Ureter (tissue), 1 donor: ENCODE measurements at places on chromosomes 3 and 15. TPM values are rescaled to one million over a fixed set of nuclear protein-coding genes. Genes with fewer than 3 reads are reported as not detected.

Gene STX19
- total RNA-seq: not detected

Gene CX3CR1
- total RNA-seq: 1.5 TPM

Gene SLC22A13
- total RNA-seq: 0.68 TPM

Gene ZNF639
- 32.7 TPM for total RNA-seq

Gene RTP3
- not detected for total RNA-seq

DNA sequence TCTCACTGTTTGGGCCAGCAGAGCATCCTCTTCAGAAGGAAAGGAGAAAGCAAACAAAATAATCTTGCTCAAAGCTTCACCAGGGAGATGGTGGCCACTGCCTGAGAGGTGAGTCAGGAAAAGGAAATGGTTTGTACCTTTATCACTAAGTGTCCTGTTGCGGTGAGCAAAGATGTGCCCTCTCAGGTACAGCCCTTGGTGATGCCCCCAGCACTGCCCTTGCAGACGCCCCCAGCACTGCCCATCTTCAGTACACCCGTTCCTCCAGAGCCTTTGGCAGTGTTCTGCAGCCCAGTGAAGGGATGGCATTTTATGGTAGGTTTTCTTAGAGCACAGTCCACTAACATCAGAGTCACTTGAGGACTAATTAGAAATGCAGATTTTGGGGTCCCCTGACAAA, 92.3 kb downstream of the ZNF621 start:
- no peak for DNase-seq

DNA sequence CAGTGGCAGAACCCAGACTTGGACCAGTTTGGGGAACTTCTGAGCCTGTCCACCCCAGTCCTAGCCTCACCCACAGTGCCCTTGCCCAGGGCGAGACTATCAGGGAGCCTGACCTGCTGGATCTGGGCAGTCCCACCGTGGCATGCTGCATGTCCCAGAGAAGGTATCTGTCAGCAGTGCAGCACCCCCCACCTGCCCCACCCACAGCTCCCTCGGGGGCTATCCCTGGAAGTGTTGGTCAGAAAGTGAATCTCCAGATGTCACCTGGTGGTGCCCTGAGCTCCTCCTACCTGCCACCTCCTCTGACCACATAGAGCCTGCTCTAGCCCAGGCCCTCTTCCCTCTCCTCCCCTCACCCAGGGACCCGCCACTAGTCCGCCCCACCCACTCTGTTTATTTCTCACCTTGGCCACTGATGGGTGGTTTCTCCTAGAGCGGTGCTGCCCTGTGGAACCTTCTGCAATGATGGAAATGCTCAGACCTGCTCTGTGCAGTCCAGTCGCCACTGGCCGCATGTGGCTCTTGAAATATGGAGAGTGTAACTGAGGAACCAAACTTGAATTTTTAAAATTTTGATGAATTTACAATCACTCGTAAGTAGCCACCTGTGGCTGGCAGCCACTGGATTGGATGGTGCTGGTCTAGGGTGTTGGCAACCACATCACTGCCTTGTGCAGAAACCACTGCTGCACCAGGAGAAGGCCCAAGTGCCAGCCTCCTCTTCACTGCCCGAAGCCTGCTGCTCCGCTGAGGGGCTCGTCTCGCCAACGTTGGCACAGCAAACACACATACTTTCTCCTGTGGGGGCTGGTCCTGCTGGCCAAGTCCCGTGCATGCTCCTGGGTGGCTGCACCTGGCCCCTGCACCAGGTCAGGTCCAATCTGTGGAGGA, 13.1 kb downstream of the HDAC11 start:
- DNase-seq: no peak

DNA sequence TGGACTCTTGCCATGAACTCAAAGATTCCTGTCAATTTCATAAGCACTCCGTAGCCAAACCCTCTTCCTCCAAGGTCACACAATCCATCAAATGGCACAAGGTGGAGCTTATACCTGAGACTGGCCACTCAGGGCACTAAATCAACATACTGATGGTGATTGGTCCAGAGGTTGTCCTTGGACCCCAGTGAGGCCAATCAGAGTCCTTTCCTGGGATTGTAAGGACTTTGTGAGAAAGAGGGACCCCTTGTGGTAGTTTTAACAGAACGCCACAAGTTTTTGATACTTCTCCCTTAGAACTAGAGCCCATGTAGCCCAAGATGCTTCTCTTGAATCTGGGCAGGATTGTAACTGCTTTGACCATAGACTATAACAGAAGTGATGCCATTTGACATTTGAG, 44.4 kb upstream of the LARS2 start:
- no peak for DNase-seq

- no peak for DNase-seq
Measured at GRCh38 chr3:168497741-168498140, 402.0 kb upstream of the GOLIM4 start.

DNA sequence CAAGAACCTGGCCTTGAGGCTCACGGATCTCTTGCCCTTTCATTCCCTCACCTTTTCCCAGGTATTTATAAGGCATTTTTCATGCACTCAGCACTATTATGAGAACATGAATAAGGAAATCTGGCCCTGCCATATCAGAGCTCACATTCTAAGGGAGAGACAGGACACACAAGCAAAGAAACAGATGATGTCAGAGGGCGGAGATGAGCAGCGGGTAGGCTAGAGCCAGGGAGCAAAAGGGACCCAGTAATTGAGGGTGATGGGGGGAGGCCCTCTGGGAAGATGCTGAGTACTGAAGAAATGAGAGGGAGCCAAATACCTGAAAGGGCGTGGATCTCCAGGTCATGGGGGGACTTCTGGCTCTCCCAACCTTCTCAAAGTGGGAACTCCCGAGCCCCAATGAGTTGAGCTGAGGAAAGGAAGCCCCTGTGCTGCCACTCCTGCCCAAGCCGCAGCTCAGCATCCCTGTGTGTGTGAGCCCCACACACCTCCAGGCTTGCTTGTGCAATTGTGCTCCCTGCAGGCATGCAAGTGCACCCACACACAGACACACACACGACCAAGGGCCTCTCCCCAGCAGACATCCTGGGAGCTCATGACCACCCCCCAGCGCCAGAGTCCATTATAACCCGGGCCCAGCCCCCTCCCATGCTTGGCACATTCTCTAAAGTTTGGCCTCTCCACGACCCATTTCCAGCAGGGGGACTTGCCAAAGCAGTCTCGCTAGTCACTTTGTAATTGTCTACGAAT, 81.4 kb upstream of the PXYLP1 start:
- no peak for DNase-seq

DNA sequence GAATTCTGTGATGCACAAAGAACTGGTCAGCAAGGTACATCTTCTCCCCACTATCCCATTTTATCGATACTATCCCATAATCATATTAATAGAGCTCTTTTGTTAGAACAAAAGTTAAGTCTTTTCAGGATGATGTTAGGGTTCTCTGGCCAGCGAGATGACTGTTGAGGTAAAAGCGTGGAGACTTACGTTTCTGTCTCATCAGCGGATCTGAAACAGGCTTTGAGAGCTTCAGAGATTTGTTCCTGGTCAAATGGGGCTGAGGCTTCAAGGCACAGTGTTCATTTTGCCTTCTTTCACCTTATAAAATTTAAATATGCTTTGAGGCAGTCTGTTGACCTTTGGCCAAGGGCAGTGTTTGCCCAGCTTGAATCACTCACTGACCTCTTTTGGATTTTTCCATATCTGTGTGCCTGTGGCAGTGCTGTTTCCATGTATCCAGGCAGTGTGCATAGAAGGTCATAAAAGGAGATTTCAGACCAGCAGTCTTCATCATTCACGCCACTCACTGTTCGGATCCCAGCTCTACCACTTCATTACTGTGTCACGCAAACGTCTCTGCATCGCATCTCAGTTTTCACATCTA, 3.1 kb downstream of the ADAMTSL3 start:
- no peak for DNase-seq

GRCh38 chr3:135897715-135898114, 67.8 kb upstream of the PPP2R3A start:
- no peak for DNase-seq

- no peak for DNase-seq
Measured at GRCh38 chr15:54273928-54274327, 295.7 kb downstream of the UNC13C start.

GRCh38 chr3:89395996-89396395, 288.6 kb downstream of the EPHA3 start:
- no peak for DNase-seq

DNA sequence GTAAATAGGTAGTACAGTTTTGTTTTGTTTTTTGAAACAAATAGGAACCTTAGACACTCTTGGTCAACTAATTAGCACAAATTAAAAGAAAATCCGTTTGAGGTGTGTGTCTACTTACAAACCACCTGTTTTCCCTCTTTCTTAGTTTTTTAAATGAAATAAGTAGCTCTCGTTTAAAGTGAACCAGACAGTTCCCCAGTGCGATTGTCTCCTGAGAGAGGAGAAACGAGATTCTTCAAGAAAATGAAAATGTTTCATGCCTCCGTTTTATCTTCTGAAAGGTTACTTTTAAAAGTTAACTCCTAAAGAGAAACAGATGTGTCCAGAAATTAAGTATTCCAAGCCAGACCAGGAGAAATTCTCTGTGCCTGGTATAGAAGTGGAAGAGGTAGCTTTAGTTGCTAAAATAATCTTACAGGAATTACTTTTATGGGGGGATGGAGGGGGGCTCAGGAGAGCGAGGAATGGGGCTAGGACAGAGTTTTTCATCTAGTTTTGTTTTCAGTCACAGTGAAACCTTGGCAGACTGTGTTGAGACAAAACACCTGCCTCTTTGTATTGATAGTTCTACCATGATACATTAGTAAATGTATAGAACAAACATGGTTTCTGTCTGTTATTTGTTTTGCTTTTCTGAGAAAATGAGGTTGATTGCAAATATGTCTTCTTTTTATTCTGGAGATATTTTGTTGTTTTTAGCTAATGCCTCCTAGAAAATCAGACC, 155.1 kb upstream of the CNTN4 start:
- no peak for DNase-seq

- DNase-seq: peak; percentile 34
Measured at GRCh38 chr15:77030048-77030927, 35.4 kb downstream of the PSTPIP1 start.

DNA sequence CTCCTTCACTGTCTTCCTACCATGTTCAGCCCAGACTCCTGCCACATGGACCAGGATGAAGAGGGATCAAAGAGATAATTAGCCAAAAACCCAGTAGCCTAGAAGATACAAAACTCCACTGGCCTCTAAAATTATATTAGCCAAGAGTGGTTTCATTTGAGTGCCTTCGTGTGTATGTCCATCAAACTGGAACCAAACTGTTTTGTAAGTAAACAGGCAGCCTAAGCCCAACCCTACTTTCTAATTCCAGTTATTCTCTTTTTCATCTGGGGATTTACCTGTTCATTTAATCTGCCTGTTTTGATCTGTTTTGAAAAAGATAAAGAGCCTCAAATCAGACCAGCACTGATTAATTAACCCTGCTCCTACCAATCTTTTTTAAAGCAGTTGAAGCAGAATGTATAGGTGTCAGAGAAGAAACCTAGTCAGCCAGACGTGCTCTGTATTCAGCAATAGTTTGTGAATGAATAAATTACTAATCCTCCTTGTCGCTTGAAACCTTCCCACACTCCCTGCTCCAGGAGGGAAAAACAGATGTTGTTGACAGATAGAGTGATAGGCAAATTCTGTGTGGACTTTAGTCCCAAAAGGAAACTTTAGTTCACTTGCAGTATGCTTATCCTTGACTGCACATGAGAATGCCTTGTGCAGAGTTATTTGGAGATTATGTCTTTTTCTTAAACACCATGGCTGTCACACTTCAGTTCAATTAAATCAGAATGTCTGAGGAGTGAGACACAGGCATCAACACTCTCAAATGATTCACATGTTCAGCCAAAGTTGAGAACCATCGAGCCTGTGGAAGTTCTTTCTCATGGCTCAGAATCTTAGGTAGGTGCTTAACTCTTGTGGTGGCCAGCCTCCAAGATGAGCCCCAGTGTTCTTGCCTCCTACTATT, 55.5 kb upstream of the ZBED2 start:
- DNase-seq: no peak

- no peak for DNase-seq
Measured at GRCh38 chr3:45792036-45792435, 4.3 kb downstream of the SLC6A20 start.

DNA sequence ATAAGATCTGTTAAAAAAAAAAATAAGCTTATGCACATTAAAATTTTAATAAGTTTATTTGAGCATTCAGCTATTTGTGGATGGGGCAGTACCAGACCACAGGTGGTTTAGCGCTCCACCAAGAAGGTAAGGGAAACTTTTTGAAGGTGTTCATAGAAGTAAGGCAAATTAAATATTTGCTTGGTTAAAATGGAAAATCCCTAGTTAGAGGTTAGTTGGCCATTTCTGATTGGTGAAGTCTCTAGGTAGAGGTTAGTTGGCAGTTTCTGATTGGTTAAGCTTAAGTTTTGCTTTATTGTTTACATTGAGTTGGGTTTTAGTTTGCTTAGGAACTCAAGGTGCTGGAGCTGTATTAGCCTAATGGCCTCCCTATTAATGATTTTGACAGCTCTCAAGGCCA, 30.7 kb downstream of the SCN11A start:
- DNase-seq: no peak

DNA sequence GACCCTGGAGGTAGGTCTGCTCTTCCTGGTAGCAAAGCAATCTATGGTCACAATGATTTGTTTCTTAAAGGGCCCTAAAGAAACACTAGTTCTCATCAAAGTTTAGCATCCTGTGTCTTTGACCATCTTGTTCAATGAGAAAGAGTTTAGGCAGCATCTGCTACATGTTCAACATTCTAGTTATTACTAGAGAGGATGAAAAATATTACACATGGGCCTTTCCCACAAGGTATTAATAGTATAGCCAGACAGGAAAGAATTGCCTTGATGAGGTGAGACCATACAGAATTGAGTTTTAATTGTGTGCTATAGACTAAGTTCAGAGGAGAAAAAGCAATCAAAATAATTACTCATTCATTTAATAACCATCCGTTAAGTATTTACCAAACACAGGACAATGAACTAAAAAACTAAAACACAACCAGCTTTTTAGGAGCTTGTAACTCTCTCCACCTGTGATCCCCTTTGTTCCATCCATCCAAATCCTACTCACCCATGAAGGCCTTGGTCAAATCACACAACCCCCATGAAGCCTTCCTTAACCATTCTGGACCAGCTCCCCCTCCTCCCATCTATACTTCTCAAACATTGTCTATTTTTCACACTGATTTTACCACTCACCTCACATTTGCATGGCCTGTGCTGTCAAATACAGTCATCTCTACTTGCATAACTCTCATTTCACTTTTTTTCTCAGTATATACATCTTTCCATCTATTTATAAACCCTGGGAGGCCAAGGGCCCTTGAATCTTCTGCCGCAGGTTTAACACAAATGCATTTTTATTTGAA, 122.9 kb downstream of the RORA start:
- DNase-seq: no peak

GRCh38 chr3:124636863-124637296, 93.4 kb upstream of the UMPS start:
- DNase-seq: no peak

- DNase-seq: no peak
Measured at GRCh38 chr15:66715181-66715624, 13.2 kb downstream of the SMAD6 start.

DNA sequence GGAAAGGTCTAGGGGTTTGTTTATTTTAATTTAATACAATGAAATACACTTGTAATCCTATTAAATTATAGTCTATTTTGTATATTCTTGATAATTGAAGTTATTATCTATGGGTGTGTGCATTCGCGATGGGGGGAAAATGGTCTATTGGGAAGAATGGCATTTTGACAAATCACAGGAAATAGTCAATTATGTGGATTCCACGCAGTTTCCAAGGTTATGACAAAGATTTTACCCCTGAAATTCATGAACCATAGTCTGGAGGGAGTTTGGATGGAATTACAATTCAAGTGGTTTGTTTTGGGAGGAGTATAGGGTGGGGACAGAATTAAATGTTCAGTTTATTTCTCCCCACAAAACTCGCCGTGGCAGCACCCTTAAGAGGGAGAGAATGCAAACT, 66.5 kb downstream of the RBMS3 start:
- no peak for DNase-seq
